ENCODE measurements at places on chromosomes 4 and X.
A peak's percentile ranks its signal among the peaks of the same experiment; 100 is the strongest.

- no peak for DNase-seq
Measured at GRCh38 chr4:25088093-25088952, 57.6 kb upstream of the LGI2 start.

DNA sequence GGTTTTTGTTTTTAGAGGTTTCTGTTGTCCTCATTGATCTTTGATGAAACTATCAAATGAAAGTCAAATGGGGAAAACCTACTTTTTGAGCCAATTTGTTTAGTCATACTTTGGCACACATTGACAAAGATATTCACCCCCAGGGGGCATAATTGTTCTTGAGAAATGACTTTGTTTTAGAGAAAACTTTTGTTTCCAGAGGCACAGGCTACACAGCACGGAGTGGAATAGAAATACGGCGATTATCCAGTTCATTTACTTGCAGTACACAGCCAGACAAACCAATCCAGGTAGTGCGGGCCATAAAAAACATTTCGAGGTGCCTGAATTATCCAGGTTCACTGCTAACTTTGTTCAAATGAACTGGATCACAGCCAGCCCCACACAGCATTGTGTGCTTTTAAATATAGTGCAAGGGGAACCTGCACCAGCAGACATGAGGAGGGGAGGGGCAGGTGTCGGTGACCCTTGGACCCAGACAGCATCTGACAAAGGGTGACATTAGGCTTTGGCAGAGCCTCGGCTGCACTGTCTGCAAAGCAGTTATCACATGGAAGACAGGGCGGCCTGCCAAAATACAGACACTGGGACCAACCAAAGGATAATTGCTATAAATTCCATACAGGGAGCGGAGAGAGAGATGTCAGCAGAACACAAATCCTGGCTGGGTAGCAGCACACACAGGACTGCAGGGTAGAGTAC is 179.6 kb upstream of the NOCT start:
- no peak for DNase-seq

DNA sequence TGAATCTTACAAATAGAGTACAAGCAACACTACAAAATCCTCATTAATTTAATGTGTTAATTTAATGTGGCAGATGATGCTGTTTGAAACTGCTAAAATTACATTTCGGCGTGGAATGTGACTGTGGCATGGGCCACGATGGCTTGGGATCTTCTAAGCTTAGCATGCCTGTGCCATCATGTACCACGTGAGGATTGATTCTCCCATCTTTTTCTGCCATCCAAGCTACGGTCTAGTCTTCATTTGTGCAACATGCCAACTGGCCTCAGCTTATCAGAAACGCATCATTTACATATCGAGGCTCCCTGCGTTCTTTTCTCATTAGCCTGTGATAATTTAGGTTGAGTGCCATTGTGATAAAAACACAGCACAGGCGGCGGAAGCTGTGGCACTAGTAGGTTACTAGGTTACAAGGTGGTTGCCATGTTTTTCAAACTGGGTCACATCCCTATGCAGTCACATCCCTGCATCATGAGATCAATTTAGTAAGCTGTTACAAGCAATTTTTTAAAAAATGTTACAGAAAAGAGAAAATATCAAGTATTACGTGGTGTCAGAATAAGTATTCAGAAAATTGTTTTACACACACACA is 189.9 kb upstream of the RBPJ start:
- DNase-seq, result peak; percentile 50

DNA sequence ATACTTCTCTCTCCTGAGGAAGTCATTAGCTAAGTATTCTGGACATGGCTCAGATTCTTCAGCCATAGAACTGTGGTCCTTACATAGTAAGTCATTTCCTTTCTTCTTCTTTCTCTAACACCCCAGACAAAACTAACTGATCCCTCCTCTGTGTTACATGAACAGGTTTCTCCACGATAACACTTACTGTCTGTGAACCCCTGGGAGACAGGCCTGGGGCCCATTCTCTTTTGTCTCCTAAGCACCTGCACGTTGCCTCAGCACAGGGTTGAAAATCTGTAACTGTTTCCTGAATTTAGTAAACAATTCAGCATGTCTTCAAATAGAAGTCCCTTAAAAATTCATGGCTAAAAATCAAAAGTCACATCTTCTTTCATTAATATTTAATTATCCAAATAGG is 24.7 kb downstream of the APBB2 start:
- DNase-seq, result no peak

- DNase-seq, result no peak
Measured at GRCh38 chrX:16250296-16250695, 83.0 kb downstream of the MAGEB17 start.

DNA sequence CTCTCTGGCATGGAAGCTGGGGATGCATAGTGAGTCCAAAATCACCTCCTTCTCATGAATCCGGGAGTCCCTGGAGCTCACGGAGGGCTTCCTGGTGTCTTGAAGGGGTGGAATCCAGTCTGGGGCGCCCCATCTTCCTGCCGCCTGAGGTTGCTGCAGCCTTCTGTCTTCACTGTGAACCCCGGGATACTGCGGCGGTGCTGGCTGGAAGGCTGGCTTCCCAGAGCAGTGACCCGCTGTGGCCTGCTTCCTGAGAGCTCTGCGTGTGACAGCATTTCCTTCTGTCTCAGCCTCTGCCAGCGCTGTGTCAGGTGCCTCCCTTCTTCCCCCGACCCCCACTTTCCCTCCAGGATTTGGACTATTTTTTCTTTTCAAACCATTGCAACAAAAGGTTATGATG is 98.8 kb upstream of the STOX2 start:
- DNase-seq, result no peak

DNA sequence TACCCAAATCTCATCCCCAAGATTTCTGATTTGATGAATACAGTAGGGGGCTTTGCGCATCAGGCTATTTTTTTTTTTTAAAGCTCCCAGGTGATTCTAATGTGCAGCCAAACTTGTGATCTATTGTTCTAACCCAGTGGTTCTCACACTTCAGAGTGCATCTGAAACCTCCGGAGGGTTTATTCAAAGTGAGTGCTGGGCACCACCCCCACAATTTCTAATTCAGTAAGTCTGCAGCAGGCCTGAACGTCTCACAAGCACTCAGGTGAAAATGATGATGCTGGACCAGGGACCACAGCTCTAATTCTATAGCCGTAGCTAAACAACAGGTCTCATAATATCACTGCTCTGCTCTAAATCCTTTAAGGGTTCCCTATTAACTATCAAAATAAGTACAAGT is 211.4 kb downstream of the FMR1NB start:
- DNase-seq, result no peak

GRCh38 chrX:675955-676295 is 45.3 kb downstream of the SHOX start:
- DNase-seq, result peak; percentile 26

- no peak for DNase-seq
Measured at GRCh38 chr4:62133101-62133897, 933.2 kb downstream of the ADGRL3 start.

- peak; percentile 59 for DNase-seq
Measured at GRCh38 chrX:6095469-6095868, 133.2 kb downstream of the NLGN4X start.

GRCh38 chr4:86891762-86892635 is at the start of gene C4orf36:
Gene C4orf36, minus strand, starts transcription at chr4:86892422. Its CDS starts 902 bp downstream, at chr4:86891520.
- peak; percentile 94 for DNase-seq

GRCh38 chrX:132576939-132577338 is 88.1 kb upstream of the MBNL3 start:
- no peak for DNase-seq

DNA sequence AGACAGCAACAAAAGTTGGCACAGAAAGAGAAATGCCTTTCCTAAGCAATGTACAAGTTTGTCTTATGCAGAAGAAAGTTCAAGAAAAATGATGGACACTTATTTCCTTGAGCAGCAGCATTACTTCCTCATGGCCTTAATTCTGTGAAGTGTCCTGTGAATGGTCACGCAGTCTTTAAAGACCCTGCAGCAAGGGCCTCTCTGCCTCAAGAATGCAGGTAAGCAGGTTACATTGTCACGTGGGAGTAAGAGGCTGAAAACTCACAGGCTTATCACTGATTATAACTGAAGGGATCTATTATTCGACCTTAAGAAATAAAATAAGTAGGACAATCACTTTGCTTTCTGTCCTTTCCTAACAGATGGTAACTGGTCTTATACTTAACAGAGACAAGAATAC is 109.1 kb downstream of the ATP8A1 start:
- DNase-seq, result peak; percentile 18

- no peak for DNase-seq
Measured at GRCh38 chrX:115427861-115428410, 133.0 kb upstream of the PLS3 start.

GRCh38 chr4:7970361-7970946 is 30.8 kb upstream of the AFAP1 start:
- DNase-seq, result no peak

GRCh38 chr4:125750828-125751466 is 436.2 kb downstream of the FAT4 start:
- DNase-seq, result peak; percentile 84

- DNase-seq, result no peak
Measured at GRCh38 chrX:47177079-47177478, 16.6 kb upstream of the UBA1 start.

DNA sequence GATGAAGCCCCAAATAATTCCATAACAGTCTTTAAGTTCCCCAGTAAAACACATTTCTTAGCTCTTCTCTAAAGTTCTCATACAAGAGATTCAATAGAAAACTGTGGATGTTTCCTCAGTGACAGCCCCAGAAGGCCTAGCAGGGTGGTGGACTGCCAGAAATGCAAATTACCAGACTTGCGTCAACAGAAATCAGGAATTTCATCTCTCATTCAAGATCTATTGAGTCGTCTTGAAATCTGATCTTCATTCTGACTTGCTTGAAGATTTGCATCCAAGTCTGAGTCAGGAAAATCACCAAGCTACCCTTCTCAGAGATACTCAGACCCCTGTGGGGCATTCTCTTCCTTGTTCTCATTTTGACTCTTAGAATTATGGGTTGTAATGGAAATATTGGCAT is 68.9 kb upstream of the NDP start:
- no peak for DNase-seq

GRCh38 chr4:187417721-187418120 is 577.9 kb upstream of the ZFP42 start:
- DNase-seq, result no peak

DNA sequence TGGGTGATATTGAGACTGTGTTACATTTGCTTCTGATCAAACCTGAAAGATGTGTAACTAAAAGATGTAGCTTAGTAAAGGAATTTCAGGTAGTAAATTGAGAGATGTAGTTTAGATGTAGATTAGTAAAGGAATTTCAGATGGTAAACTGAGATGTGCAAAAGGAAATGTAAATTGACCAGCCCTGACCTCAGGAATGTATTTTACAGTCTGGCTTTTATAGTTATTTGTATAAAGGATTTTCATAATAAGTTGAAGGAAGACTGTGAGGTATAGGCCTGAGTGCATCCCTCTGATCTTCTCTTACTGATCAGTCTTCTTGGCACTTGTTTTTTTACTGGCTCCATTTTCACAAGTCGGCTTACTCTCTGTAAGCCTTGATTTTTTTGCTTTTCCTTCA is 3.2 kb downstream of the KLHL2 start:
- DNase-seq, result no peak

GRCh38 chr4:112140536-112140935 is 4.7 kb upstream of the FAM241A start:
- DNase-seq, result no peak

GRCh38 chr4:185598846-185599552 is 63.7 kb upstream of the PDLIM3 start:
- no peak for DNase-seq

DNA sequence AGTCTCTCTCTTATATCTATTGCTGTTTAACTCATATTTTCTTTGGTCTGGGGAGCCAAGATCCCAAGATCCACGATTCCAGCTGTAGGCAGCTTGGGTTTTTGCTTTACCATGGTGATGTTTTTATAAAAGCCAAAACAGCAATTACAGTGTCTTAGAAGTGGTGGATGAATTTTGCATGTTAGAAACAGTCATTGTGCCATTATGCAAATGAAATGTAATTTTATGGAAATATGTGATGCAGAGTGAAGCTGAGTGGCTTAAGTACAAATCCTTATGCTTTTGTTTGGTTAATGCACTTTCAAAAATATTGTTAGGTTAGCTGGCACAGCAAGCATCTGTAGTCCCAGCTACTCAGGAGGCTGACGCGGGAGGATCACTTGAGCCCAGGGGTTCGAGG is 32.8 kb upstream of the PTTG2 start:
- DNase-seq, result no peak

- no peak for DNase-seq
Measured at GRCh38 chrX:68915778-68916177, 87.0 kb downstream of the EFNB1 start.

DNA sequence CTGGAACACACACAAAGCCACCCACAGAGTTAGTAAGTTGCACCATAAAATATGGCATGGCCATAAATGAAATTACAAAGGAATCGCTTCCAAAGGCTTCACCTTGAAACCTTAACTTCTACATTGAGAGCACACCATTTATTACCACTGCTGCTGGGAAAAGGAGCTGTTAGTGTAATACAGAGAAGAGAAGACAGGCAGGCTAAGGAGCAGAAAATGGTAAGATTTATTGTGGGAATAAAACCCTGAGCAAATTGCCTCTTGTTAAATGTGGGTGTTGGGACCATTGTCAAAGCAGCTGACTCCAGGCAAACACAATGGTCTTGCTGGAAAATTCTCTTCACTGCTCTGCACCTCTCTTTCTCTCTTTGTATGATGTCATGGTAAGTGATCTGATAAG is 79.2 kb upstream of the NHS start:
- no peak for DNase-seq

GRCh38 chr4:59341506-59341905 is 1858.6 kb upstream of the ADGRL3 start:
- DNase-seq, result no peak

DNA sequence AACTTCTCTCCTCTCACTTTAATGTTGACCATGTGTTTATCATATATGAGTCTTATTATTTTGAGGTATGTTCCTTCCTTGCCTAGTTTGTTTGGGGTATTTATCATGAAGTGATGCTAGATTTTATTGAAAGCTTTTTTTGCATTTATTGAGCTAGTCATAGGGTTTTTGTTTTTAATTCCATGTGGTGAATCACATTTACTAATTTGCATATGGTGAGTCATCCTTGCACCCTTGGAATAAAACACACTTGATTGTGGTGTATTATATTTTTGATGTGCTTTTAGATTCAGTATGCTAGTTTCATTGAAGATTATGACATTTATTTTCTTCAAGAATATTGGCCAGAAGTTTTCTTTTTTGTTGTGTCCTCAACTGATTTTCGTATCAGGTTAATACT is 464.6 kb downstream of the PCDH18 start:
- no peak for DNase-seq

GRCh38 chr4:48827622-48828021 is 3.3 kb upstream of the OCIAD1 start:
- no peak for DNase-seq

- no peak for DNase-seq
Measured at GRCh38 chr4:129352480-129352879, 256.5 kb downstream of the C4orf33 start.

- DNase-seq, result no peak
Measured at GRCh38 chrX:124300405-124300804, 32.1 kb upstream of the TEX13D start.

DNA sequence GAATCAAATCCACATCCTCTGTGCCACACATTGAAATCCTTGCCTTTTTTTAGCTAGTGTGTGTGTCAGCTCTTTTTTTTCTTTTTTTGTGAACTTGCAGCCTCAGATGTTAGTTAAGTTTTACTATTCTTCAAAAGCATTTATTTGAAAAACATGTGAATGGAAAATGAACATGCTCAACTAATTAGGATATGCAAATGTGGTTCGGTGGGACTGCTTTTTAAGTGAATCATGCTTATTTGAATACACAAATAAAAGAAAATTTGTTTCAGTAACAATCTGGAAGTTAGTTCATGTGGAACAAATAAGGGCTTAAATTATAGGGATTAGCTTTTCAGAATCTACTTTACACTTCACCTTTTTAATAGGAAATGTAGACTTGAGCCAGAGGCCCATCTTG is 751.5 kb upstream of the FAM241A start:
- no peak for DNase-seq

Measured in mesendoderm (in vitro differentiated cells).